ENCODE measurements at places on chromosomes 11 and 22. TPM values are rescaled to one million over a fixed set of nuclear protein-coding genes. Genes with fewer than 3 reads are reported as not detected.

Gene MUC15
- total RNA-seq, result not detected

Gene SMC1B
- not detected for total RNA-seq

Gene SCUBE1
- 0.15 TPM for total RNA-seq

Gene IL18BP
- 4.5 TPM for total RNA-seq
